ENCODE measurements at places on chromosomes 2 and 18.

- DNase-seq: no peak
Measured at GRCh38 chr2:61750624-61751023, 103.2 kb downstream of the FAM161A start.

- no peak for DNase-seq
Measured at GRCh38 chr2:213932-214693, 49.7 kb downstream of the SH3YL1 start.

- DNase-seq: no peak
Measured at GRCh38 chr18:62634979-62635630, 80.2 kb upstream of the PHLPP1 start.

GRCh38 chr2:231708773-231709635 is 679 bp downstream of the PTMA start:
- DNase-seq: no peak

- no peak for DNase-seq
Measured at GRCh38 chr2:55879976-55880375, 43.6 kb downstream of the EFEMP1 start.

DNA sequence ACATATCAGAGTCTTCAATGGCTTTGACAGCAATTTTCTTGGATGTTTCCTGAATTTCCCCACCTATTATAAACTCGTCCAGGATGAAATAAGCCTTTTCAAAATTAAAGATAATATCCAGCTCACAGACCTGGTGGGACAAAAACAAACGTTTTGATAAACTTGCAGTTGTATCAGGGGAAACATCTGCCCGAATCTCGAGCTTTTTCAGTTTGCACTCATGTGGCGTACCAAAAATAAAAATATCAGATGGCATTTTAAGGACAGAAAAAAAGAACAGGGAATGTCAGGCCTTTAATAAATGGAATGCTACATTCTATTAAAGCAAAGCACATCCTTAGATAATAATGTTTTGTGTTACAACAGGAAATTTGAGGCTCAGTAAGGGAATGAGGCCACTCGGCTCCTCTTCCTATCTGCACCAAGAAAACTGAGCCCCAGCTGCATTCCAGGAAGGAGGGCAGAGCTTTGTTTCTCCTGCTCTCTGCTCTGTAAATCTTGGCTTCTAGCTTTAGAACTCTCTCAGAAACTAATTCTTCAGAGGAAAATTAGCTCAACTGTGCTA is 72.1 kb downstream of the AP1S3 start:
- no peak for DNase-seq

DNA sequence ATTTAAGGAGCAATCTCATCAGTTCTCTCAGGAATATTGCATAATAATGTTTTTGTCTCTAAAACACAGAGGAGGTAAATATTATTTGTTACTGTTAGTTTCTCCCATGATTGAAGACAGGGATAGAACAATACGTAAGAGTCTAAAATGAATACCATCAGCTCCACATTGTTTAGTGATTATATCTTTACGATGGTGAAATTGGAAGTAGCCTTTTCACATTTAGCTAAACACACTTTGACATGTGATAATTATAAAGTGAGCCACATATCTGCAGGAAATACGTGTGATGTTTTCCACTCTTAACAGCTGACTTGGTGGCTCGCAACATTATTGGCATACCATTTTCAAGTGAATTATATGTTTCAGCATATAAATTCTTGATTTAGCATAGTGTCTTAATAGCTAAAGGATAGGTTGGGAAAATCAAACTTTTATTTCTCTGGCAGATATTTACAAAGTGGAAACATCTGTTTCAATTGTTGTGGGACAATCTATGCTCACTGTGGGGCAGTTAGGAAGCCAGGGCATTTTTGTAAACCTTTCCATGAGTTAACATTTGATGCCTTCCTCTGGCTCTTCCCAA is 208.1 kb upstream of the RASGRP3 start:
- no peak for DNase-seq

DNA sequence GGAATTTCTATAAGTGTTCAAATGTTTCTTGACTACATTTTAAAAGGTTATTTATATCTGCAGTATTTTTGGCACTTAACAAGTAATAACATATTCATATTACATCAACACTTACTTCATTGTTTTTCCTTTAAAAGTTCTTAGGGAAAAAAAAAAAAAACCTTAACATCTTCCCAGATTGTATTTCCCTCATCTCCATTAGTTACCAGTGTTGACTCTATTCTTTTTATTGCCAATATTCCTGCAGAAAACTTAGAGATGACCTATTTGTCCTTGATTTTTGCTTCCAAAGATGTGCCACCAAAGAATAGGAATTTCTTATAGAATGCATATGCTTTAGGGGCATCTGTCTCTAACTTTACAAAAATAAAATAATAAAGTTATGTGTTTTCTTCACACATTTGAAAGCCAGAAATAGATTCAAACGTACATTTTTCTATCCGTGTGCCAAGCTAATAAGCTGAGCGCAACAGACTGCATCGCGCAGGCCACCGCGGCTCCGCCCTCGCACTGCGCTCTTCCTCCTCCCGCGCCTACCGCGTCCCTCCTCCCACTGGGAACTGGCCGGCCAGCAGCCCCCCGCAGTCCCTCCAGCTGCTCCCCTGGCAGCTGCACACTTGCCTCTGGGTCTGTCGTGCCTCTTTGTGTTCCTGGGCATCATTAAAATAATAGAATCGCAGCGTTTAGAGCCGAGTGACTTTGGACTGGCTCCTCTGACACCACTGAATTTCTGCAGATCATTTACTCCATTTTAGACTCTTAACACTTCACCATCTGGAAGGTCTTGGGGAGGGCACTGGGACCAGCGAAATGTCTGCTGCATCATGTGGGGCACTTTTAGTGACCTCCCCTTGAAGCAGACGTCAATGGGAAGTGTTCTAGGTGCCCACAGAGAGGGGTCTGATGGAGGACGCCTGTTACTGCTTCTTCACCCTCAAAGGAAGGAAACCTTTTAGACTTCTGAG is 21.2 kb upstream of the NAB1 start:
- DNase-seq: no peak

GRCh38 chr2:217822296-217823252 is 180.2 kb downstream of the TNS1 start:
- no peak for DNase-seq

DNA sequence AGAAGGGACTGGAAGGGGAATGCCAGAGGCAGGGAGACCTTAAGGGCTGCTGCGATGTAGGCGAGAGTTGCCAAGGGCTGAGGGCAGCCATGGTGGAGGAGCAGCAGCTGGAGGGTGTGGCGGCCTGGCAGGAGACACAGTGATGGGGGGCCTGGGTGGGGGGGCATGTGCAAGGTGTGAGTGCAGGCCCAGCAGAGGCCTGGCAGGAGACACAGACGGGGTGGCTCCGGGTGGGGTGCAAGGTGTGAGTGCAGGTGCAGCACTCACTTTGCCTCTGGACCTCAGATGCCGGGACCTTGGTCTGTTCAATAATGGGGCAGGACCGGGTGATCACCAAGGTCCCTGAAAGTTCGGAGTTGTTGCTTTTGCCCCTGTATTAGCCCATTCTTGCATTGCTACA is 76.2 kb upstream of the ODC1 start:
- DNase-seq: no peak

Data from HuH-7.5 (cell line).